ENCODE measurements at places on chromosomes 6 and 20.

DNA sequence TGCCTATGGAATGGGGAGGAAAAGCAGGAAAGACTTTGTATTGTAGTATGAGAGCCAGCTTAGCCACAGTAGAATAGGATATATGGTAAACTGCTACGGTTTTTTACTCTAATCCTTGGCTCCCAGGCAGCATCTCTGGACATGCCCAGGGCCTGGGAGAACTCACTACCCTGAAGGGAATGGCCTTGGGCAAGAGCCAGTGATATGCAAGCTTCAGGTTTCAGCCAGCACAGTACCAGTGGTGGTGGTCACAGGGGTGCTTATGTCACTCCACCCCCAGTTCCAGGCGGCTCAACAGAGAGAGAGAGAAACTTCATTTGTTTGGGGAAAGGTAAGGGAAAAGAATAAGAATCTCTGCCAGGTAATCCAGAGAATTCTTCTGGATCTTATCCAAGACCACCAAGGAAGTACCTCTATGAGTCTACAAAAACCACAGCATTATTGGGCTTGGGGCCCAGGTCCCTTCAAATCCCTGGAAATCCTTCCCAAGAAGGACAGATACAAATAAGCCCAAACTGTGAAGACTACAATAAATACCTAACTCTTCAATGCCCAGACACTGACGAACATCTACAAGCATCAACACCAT lies 121.2 kb downstream of the THBS2 start:
- no peak for DNase-seq

GRCh38 chr6:53704700-53705099 lies 39.1 kb upstream of the KLHL31 start:
- DNase-seq, result no peak

DNA sequence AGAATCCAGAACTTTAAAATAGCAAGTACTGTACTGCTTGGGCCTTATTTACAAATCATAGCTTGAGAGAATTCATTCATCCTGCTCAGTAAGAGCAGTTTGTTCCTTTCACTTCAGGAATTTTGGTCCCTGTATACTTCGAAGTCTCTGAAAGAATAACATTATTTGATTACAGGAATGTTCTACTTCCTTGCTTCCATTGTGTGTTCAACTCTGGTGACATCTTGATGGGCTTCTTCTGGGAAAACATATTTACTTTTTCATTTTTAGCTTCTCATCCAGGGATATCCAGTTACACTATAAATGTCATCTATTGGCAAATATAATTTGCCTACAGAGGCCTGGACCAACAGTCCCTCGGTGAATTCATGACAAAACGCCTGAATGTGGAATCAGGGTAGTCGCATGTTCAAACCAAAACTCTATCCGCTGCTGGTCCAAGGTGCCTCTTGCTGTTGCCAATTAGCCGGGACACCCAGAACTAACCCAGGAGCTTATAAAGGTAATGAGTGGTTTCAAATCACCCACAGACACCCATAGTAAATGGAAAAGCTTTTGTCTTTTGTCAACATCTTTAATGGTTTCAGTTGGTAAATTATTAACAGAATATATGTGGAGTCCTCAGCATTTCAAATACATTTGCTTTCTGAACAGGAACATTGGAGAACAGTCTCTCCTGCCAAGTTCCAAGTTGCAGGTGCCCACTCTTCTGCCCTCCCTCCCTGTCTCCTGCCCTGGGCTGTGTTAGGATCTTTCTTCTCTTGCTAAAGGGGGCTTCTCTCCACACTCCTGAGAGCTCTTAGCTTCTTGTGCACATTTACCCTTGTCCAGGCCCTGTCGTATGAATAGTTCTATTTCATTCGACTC lies 162.5 kb upstream of the CITED2 start:
- no peak for DNase-seq

DNA sequence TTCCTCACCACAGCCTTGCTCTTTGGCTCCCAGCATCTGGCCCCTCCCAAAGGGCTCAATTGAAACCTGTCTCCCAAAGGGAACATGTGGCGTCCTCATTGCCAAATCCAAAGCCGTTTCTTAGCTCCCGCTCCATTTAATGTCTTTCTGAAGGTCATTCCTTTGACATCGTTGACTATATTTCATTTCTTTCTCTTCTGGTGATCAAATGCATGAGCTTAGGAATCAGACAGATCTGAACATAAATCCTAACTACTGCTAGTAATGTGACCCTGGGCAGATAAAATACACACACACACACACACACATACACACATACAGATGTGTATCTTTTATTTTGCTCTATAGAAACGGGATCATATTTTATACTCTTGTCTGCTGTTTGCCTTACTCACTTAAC lies 964.7 kb upstream of the FLRT3 start:
- no peak for DNase-seq

DNA sequence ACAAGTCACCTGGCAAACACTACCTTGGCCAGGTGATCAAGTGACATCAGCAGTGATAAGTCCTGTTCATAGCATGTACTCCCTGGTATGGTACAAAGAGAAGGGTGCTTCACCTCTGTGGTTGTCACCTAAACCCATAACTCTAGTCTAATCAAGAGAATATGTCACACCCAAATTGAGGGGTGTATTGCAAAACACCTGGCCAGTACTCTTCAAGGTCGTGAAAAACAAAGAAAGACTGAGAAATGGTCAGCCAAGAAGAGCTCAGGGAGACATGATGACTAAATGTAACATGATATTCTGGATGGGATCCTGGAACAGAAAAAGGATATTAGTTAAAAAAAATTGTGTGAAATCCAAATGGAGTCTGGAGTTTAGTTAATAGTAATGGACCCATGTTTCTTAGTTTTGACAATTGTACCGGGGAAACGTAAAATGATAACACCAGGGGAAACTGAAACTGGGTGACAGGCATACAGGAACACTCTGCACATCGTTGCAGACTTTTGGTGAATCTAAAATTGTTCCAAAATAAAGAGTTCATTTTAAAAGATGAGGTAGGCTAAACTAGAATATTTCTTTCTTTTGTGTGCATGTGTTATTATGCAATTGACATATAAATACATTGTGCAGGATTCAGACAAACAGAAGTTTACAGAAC lies 262.0 kb downstream of the CDC5L start:
- DNase-seq, result no peak

DNA sequence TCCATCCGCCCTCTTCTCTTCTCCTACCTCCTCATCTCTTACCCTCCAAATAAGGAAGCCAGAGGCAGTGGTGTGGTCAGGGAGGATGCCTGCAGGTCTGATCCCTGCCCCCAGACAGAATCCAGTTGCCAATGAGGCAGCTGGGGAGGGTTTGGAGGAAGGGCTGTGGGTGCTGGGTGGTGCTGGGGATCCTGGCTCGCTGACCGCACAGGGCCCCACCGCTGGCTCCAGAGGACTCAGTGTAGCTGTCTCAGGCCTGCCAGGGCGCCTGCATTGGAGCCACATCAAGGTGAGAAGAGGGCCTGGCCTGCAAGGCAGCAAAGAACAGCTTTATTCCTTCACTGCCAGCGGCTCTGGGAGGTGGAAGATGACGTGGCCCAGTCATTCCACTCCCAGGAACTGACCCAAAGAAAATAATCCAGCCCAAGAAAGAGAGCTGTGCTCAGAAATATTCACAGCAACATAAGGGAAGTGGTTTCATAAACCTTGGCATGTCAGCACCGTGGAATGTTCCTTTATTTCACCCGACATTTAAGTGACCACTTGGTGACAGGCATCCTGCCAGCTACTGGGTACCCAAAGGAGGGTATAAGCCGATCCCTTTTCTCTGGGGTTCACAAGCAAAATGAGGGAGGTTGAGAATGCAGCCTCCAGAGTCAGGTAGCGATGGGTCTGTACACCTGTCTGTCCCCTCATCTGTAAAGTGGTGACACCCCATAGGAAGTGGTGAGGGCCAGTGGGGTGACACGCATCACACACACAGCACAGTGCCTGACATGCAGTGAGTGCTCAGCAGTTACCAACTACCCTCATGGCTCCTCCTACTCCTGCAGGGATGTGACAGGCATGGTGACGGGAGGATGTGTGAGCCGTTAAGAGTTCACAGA lies 125.1 kb downstream of the SNX5 start:
- peak; percentile 76 for DNase-seq

DNA sequence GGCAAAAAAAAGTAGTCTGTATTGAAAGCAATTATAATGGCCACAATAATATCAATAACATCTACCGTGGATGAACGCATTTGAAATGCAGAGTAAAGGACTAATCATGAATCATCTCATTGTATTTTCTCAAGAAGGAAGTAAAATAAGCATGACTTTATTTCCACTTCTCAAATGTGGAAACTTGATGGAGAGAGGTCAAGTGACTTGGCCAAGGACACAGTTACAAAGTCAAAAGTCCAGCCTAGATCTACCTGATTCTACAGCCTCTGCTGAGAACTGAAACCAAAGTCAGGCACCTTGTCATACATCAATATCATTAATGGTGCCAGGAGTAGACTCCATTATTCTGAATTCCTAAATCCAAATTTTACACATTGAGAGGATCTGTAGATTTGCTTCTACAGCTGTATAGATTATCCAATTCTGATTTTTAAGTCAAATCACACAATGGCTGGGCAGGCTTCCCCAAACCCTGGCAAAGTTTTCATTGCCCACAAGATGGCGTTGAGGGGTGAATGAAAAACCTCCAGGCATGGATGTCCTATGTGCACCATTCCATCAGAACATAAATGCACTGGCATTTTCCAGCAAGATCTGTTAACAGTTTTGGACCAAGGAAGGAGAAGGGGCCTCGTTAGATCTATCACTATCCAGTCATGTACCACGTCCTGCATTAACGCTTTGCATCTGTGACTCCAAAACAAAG lies 423.1 kb downstream of the MAFB start:
- no peak for DNase-seq

DNA sequence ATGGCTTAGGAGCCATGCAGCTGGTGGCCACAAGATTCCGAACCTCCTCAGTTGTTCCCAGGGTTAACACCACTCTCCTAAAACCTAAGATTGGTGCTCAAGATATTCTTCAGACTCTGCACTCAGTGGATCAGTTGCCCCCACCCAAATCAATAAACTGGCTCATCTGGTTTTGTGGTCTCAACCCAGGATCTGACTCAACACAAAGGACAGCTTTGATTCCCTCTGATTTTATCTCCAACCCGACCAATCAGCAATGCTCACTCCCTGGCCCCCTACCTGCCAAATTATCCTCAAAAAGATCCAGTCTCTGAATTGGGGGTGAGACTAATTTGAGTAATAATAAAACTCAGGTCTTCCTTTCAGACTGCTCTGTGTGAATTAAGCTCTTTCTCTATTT lies 137.5 kb downstream of the EYS start:
- no peak for DNase-seq

GRCh38 chr20:36468149-36469000 lies 72.9 kb upstream of the MYL9 start:
- DNase-seq, result no peak

Data from right forelimb (tissue), 1 donor.